Stimulated activated CD4-positive, alpha-beta T cell treated with anti-CD3 and anti-CD28 coated beads, TNF-alpha, amount 100 ng/mL, for 1 hour (primary cell): ENCODE measurements at places on chromosomes 16 and 17.

- DNase-seq = no peak
These were observed 27.1 kb downstream of the GPR142 start for GRCh38 chr17:74394275-74394950.

DNA sequence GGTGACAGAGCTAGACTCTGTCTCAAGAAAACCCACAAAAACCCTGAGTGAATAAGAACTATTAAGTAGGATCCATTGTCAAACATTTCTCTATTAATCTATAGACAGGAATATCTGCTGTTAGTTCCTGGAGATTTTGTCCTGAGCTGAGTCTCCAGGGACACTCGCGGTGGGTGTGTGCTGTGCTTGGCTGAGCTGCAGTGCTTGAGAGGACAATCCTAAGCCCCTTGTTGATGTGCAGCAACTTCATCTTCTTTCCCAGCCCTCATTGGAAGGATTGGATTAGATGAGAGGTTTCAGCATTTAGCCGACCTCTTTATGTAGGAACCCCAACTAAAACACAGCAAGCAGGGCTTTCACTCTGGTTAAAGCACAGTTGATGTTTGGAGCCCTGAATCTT is 33.3 kb downstream of the NDEL1 start:
- no peak for DNase-seq

GRCh38 chr17:17070931-17071330 is 28.7 kb downstream of the MPRIP start:
- DNase-seq = no peak

DNA sequence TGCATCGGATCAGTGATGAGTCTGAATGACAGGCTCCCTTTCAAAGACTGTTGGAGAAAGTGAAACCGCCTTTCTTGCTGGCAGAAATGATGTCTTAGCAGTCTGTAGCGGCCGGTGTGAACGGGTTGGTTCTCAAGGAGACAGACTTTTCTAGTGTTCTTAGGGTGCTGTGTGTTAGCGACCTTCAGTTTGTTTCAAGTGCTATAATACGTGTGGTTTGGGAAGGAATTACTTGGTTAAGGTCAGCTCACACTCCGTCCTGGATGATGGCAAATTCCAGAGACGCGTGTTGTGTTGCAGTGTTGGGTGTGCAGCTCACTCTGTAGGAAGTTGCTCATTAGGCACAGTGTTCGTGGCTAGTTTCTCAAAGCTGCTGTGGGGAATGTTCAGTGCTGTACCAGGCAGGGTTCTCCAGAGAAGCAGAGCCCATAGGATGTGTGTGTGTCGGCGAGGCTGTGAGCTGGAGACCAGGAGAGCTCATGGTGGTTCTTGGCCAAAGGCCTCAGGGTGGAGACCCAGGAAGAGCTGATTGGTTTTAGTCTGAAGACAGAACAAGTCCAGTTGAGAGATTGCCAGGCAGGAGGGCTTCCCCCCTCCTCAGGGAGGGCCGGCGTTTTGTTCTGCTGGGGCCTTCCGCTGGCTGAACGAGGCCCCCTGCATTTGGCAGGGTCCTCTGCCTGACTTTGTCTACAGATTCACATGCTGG is 37.6 kb downstream of the ZNF750 start:
- DNase-seq = no peak

DNA sequence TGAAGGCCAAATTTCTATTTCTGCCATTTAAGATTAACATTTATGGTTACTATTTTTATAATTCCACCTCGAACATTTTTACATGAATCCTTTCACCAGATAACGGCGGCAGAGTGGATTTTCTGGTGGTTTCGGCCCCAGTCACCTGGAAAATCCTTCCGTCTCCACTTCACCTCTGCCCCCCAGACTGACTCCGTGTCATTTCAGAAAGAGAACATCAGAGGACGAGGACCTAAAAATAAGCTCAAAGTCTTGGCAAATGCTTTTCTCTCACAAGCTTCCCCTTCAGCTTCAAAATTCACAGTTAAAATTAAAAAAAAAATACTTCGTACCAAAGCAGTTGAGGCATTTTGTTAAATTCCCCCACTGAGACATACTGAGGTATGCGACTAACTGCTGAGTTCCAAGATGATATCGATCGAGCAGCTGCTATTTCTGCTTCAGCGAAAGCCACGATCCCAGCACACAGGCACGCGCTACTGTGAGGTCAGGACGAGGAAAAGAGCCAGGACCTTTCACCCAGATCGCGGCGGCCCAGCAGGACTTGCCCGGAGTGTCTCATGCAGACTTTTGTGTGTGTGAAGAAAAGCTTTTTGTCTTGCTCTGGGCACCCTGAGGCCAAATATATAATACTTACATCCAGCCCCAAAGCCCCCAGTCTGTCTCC is 36.8 kb downstream of the ASPA start:
- DNase-seq = no peak

DNA sequence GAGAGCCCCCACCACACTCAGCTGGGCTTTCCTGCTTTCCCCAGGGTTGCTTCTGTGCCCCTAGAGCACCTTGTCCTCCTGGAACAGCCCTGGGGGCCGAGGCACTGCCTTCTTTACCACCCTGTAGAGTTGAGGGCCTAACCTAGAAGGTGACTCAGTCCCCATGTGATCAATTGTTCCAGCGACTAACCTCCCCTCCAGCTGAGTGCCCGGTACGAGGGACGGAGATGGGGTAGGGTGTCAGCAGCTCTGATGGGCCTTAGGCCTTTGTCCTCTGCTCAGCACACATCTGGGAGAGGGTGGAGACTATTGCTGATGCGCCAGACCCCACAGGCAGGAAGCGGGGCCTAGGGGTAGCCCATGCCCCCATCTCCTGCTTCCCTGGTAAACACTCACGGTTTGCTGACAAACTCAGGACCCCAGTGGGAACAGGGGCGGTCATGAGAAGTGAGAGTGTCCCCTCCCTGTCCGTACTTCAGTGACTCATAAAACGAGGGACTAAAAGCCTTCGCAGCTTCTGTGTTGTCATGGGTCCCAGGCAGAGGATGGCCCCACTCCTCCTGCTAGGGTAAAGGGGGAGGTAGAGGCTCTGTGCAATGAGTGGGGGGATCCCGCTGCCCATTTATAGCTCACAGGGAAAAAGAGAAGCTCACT is 33.1 kb downstream of the NECAB2 start:
- DNase-seq = no peak
